ENCODE measurements at places on chromosomes 2 and 18.

DNA sequence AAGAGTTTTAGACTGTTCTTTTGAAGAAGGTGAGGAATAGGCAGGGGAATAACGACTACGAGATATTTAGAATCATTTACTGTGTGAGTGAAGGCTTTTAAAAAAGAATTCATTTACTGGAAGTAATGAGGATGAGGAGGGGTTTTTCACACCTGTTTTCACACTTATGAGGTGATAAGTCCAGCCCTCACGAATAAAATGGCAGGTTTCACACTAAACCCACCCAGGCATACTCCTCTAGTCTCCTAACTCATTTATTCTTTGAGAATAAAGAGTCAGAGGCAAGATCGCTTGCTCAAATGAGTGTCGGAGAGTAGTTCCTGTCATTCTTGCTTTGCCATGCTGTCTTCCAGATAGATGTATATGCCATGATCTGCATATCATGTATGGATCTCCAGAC, 79.0 kb upstream of the ZEB2 start:
- DNase-seq: no peak

DNA sequence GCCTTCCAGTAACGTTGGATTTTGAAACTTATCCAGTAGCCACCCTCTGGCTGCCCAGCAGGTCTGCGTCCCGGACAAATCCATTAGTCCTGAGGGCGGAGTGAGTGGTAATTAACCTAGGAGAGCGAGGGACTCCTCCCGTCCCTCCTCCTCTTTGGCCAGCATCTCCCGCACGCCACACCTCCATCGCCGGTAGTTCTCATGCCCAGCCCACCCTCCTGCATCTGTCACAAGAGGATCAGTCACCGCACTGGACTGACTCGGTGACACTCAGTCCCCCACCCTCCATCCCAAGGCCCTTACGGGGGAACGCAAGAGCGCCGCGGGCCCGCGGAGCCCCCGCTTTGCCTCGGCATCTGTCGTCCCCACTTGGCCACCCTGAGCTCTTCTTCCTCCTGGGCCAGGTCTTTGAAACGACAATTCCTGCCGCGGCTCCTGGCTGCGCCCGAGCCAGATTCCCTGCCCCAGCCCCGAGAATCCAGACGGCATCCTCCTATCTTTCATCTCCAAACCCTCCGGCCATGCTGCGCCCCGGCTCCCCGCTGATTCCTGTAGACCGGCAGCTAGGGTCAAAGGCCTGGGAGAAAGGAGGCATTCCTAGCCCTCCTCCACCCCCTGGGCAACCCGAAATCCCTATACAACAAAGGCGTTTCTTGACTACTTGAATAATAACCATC, 77.5 kb downstream of the EIF2AK3 start:
- DNase-seq: no peak

- DNase-seq: no peak
Measured at GRCh38 chr2:61396005-61396404, 74.9 kb downstream of the USP34 start.

GRCh38 chr2:72173640-72174321, 26.1 kb upstream of the CYP26B1 start:
- no peak for DNase-seq

GRCh38 chr2:54598347-54599325, 124.8 kb upstream of the EML6 start:
- no peak for DNase-seq
